Transverse colon (tissue), 4 donors: ENCODE measurements at places on chromosomes 13 and 19. TPM values are rescaled to one million over a fixed set of nuclear protein-coding genes. Genes with fewer than 3 reads are reported as not detected.

ZNF577 gene
- total RNA-seq, result 26.4 TPM

DNA sequence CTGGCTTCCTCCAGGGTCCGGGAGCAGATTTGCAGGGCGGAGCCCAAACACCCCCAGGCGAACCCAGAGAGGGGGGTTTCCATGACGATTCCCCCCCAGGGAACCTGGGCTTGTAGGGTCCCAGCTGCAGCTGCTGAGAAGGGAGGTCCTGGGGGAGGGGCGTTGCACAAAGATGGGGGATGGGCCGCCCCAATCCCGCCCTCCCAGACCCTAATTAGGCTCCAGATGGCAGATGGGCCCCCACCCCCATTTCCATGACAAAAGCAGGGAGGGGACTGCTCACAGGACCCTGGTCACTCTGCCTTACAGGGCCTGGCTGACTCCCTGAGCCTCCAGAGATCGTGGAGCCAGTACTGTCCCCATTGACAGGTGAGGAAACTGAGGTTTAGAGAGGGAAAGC is 15.2 kb downstream of the ELAVL3 start:
- peaks cover 2% of the 10 kb centered on the region for H3K27me3 ChIP-seq
- DNase-seq, result no peak
- no peaks in the 10 kb centered on the region for H3K4me1 ChIP-seq
- no peak overlapping the region for H3K27ac ChIP-seq

ATXN8OS gene
- not detected for total RNA-seq

- no peaks in the 10 kb centered on the region for H3K4me1 ChIP-seq
- no peak overlapping the region for H3K4me3 ChIP-seq
- H3K27me3 ChIP-seq, result no peaks in the 10 kb centered on the region
- H3K27ac ChIP-seq, result no peak overlapping the region
- no peak for DNase-seq
These were observed 710.9 kb upstream of the SPRY2 start for GRCh38 chr13:81051873-81052272.

DNA sequence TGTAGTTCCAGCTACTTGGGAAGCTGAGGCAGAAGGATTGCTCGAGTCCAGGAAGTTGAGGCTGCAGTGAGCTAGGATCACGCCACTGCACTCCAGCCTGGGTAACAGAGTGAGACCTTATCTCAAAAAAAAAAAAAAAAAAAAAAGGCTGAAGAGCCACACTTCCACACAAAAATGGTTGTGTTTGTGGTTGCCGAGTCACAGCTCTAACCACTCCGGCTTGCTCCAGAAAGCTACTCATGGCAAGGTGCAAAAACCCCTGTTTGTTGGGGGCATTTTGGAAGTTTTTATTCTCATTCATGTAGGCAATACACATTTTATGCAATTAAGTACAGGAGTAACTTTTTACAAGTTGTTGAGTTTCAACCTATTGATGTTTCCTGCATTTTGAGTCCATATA is 93.5 kb downstream of the INSR start:
- no peaks in the 10 kb centered on the region for H3K36me3 ChIP-seq
- H3K4me3 ChIP-seq, result no peak overlapping the region
- no peak for DNase-seq
- H3K27ac ChIP-seq, result peak overlapping the region; percentile 90

GRCh38 chr19:37718304-37718703 is 1.3 kb downstream of the ZNF607 start:
- H3K27ac ChIP-seq, result no peak overlapping the region
- no peaks in the 10 kb centered on the region for H3K27me3 ChIP-seq
- peak overlapping the region; percentile 99 for H3K4me3 ChIP-seq
- H3K36me3 ChIP-seq, result no peaks in the 10 kb centered on the region
- no peak for DNase-seq
